ENCODE measurements at places on chromosomes 13 and 19. TPM values are rescaled to one million over a fixed set of nuclear protein-coding genes. Genes with fewer than 3 reads are reported as not detected.

- no peak for DNase-seq
Measured at GRCh38 chr13:39201180-39201579, 162.9 kb downstream of the NHLRC3 start.

- no peak for DNase-seq
Measured at GRCh38 chr13:23377579-23377978, 55.9 kb downstream of the SACS start.

DNA sequence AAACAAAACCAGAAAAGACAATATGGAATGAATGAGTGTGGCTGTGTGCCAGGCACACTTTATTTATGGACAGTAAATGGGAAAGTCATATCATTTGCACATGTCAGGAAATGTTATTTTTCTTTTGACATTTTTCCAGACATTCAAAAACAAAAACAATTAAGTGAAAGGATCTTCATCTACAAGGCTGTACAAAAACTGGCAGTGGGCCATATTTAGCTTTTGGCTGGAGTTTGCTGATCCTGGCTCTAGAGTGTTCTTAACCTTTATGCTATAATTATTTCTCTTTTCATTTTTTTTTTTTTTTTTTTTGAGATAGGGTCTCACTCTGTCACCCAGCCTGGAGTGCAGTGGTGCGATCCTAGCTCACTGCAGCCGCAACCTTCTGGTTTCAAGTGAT, 6.5 kb upstream of the TNFSF9 start:
- DNase-seq, result no peak

GRCh38 chr19:1112268-1113029, 8.7 kb downstream of the GPX4 start:
- no peak for DNase-seq

DNA sequence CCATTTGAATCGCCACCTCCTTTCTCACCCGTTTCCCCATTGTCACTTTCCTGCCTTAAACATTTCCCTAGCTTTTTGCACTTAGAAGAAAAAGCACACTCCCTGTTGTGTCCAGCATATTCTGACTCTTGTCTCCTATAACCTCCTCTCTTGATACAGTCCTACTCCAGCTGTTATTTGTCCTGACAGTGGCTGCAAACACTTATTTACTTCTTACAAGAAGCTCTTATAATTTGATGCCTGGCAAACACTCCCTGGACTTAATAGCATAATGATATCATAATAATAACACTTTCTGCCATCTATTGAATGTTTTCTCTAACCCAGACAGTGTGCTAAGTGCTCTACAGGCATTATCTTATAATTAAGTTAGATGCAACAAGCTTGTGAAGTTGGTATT, 76.6 kb downstream of the DGKH start:
- DNase-seq, result no peak

DNA sequence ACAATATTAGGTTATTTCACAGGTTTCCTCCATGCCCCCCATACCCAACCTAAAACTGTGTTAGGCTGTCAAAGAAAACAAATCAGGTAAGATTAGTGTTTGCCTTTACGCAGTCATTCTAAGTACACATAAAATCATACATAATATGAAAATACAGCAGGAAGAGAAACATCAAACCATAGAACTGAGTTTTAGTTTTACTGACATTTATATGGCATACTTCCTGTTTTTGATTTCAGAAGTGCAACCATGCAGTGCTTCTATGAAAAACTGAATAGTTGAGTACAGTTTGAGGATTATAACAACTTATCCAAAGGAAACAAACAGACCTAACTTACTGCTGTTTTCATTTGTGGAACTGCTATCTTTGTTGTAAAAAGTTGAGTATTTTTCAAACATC, 91.3 kb downstream of the KCNRG start:
- DNase-seq, result no peak

DNA sequence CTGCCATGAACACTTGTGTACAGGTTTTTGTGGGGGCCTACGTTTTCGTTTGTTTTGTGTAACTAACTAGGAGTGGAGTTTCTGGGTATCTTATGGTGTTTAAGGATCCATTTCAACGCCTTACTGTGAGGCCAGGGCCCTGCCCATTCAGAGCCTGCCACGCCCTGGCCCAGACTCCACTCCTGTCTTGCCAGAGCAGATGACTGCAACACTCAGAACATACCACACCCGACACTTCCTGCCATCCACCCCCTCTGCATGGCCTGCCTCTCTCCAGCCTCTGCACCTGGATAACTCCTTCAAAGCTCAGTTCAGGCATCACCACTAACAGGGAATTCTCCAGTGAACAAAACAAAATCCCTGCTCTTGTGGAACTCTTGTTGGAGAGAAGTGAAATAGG, 43.2 kb downstream of the RGCC start:
- DNase-seq, result peak; percentile 36

DNA sequence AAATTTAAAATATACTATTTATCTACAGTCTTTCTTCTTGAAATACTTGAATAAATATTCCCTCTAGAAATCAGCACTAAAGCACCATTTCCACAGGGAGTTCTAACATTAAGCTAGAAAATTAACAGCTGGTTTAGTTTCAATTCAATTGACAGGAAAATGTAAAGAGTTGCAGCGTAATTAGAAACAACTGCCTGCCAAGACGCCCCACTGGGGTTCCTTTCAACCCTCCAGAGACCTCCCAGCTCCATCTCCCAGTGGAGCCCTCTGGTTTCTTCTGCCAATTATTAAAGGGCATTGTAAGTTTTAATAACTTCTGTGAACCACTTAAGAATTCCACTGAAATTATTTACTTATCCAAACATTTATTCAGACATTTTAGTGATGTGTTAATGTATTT, 4.2 kb downstream of the GJA3 start:
- DNase-seq, result no peak

- DNase-seq, result no peak
Measured at GRCh38 chr19:34961775-34962686, 2.0 kb downstream of the ZNF792 start.

DNA sequence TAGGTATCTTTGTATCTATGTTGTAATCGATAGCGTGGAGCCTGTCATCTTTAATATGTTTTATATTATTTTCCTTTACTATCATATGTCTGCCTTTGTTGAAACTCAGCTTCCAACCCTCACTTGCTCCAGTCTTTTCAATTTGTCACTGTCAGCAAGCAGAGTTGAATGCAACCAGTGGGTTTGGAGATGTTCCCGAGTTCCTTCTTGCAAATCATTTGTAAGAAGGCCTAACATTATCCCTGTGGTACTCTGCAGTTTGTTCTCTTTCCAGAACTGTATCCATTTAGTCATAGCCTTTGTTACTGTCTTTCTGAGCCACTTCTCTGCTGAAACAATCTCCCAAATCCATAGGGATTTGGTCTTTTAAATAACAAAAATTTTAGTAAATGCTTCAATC, 41.8 kb downstream of the RNASEH2B start:
- DNase-seq, result no peak

DNA sequence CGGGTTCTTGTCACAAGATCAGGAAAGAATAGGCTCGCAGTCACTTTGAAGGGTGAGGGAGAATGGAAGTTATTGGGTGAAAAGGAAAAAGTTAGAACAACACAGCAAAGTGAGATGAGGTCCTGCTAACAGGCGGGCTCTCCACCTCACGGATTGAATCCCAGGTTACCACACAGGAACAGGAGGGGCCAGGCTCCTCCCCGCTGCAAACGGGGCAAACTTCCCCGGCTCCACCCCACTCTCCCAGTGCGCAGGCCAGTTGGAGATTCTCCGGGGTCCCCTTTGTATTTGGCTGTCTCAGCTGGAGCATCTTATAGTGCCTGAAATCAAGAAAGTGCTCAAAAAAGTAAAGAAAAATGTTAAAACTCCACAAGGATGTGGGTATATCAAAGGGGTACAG, 78.3 kb upstream of the IPO5 start:
- no peak for DNase-seq

- peak; percentile 37 for DNase-seq
Measured at GRCh38 chr13:104318121-104318520, 1251.9 kb upstream of the SLC10A2 start.

DNA sequence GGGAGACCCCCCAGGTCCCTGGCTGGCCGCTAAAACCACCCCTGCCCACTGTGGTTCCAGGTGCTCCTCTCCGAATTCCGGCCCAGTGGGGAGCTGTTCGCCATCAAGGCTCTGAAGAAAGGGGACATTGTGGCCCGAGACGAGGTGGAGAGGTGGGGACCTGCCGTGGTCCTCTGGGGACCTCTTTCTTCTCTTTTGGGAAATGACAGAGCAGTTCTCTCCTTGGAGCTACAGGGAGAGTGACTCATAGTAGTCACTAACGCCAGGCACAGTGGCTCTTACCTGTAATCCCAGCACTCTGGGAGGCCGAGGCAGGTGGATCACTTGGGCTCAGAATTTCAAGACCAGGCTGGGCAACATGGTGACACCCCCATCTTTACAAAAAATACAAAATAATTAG, 7.3 kb downstream of the PTGER1 start:
- no peak for DNase-seq

- no peak for DNase-seq
Measured at GRCh38 chr19:11880598-11880997, 7.0 kb upstream of the ZNF69 start.

DNA sequence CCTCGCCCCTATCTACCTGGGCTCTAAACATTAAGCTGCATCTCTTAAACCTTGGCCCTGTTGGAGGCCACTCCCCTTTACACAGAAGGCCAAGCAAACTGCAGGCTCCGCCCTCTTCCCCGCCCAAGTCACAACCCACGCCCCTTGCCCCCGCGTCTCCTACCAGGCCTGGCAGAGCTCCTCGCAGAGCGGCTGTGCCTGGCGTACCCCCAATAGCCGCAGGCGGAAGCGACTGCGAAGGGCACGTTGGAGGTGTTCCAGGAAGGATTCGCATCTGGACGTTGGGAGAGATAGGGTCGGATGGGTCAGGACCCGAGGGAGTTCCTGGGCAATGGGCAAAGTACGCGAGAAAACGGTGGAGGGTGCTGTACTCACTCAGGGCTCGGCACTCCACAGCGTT, 5.9 kb downstream of the RTBDN start:
- DNase-seq, result no peak

- DNase-seq, result no peak
Measured at GRCh38 chr19:49588365-49589122, 2.4 kb upstream of the PRR12 start.

DNA sequence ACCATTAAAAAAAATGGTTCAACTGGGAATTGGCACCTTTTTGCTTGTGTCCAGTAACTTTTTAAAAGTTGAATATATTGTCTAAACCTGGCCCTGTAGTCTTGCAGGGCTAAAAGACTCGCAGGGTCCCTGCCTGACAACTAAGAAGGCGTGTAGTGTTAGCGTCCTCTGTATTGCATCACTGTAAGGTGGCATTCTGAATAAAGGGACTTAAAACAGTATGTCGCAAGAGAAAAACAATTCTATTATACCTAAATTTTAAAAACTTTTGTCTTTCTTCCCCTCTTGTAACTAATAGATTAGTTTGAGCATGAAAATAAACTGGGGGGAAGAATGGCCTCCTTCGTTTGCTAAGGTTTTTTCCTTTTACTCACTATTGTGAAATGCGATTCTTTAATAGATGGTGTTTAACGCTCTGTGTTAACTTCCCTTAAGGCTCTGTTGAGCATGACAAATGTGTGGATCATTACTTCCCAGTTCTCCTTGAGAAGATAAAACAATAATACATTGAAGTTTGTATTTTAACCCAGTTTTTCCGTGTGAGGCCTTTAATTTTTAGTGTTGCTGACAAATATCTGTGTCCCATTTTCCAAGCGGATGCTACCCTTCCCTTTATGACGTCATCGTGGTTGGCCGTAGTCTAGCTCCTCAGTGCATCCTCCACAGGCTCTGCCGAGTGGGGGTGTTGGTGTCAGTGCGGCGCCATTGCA, 134.6 kb downstream of the KATNAL1 start:
- DNase-seq, result no peak

- no peak for DNase-seq
Measured at GRCh38 chr13:106874323-106874722, 306.4 kb upstream of the ARGLU1 start.

DNA sequence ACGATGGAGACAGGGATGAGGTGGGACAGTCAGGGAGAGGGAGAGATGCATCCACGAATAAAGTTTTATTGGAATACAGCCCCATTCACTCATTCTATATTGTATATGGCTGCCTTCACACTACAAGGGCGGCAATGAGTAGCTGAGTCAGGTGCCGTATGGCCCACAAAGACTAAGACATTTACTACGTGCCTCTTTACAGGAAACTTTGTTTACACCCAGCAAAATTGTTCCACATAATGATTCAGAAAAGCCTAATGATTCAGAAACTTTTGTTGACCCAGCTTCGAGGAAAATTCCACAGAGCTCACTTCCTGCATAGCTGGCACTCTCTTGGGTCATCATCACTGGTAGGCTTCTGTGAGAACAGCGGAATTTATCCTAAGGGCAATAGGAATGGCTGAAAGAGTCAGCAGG, 87.3 kb upstream of the PEG3 start:
- DNase-seq, result no peak

- DNase-seq, result peak; percentile 45
Measured at GRCh38 chr13:98839856-98840769, 87.6 kb upstream of the SLC15A1 start.

DNA sequence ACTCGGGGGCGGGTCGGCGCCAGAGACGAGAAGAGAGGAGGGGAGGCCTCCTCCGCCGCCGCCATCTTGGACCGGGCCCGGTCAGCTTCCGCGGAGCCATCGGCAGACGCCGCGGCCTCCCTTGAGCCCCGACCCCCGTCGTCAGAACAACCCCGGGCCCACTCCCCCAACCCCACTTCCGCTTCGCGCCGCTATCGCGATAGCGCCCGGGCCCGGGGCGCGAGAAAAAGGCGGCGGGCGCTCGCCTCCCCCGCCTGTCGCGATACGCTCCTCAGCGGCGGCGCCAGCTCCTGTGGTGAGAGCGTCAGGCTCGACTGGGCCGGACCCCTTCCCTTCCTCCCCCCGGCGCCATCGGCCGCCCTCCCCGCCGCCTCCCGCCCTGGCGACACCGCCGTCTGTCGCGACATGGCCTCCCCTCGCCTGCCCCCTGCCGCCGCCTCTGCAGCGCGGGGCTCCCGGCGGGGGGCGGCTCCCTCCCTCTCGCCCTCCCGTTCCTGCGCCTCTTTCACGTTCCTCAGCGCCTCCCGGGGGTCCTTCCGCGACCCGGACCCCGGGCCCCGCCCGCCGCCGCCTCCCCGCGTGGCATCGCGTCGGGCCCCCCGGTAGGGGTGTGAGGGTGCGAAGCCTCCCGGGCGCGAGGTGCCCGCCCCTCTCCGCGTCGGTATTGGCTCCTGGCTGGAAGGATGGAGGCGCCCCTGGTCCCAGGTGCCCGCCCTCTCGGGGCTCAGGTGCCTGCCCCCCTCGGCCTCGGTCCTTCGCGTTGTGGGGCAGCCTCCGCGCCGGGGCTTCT, at the start of gene CNOT3:
CNOT3 (plus strand) TSS at position 64 of the 790 bp plus-strand sequence. CDS start 5,217 bp downstream, outside the sequence.
- no peak for DNase-seq

TNNT1 gene
- total RNA-seq, result 199 TPM

ZNF682 gene
- total RNA-seq, result 2.9 TPM

PSG6 gene
- total RNA-seq, result not detected

CRLF1 gene
- total RNA-seq, result 0.37 TPM

NEK5 gene
- 0.07 TPM for total RNA-seq

DIRAS1 gene
- 0.11 TPM for total RNA-seq

OVOL3 gene
- not detected for total RNA-seq

OR4F17 gene
- total RNA-seq, result not detected

SOHLH2 gene
- total RNA-seq, result not detected

LIPE gene
- total RNA-seq, result 23.9 TPM
